ENCODE measurements at places on chromosomes 2 and 18.

GRCh38 chr2:127527001-127527804 lies 914 bp upstream of the IWS1 start:
- DNase-seq = no peak

GRCh38 chr2:135512099-135512498 lies 18.9 kb downstream of the ZRANB3 start:
- no peak for DNase-seq

DNA sequence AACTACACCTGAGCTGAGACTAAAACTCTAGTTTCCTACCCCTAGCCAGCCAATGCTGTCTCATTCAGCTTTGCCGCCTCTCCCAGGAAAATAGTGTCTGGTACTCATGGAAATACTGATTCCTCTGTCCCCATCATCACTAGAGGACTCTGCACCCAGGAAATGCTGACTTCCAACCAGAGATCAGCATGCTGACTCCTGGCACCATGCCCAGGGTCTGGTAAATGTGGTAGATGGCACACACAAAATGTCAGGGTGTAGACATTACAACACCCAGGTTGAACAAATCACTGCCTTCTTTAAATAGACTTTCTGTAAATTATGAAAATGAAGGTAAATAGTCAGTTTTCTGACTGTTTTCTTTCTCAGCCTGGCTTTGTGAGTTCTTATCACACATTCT lies 307.3 kb upstream of the CHAC2 start:
- no peak for DNase-seq

GRCh38 chr2:68537809-68538208 lies 70.4 kb downstream of the APLF start:
- DNase-seq = no peak

DNA sequence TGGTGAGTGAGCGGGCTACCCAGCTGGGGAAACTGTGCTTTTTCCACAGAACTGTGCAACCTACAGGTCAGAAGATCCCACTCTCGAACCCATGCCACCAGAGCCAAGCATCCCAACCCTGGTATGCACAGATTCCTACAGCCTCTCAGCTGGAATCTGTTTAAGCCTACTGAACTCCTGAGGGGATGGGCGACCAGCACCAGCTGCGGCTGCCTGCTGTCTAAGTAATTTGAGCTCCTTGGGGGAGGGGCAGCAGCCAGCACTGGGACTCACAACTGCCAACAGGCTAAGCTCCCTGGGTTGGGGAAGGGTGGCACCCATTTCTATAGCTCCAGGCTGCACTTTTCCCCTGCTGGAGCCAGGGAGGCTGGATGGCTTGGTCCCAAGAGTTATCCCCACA lies 11.8 kb downstream of the CYP27C1 start:
- no peak for DNase-seq

GRCh38 chr18:75489493-75490190 lies 62.1 kb upstream of the SMIM21 start:
- DNase-seq = no peak
